Mucosa of gallbladder (tissue), 1 donor: ENCODE measurements at places on chromosomes 12 and 14.

DNA sequence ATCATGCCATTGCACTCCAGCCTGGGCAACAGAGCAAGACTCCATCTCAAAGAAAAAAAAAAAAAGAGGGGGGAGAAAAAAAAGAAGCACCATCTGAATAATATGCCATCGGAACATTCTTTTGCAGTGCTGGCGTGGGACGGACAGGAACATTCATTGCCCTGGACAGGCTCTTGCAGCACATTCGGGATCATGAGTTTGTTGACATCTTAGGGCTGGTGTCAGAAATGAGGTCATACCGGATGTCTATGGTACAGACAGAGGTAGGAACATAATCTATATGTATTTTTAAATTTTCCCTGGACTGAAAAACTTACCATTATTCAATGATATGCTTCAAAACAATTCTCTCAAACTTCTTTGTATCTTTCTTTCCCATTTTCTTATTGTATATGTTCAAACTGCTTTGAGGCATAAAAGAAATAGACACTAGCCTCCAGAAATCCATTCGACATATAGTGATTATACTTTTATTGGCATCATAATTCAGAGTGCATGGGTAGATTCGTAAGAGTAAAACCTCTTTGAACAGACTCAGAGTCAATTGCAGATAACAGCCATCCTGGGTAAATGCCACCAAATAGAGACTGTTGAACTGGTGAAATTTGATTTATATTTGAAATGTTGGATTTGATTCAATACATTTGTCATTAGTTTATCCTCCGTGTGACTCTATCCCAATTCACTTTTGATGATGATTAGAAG is 199.7 kb downstream of the EPS8 start:
- no peak for DNase-seq

- no peak for DNase-seq
Observed at GRCh38 chr12:115583591-115583990, 693.9 kb downstream of the MED13L start.

DNA sequence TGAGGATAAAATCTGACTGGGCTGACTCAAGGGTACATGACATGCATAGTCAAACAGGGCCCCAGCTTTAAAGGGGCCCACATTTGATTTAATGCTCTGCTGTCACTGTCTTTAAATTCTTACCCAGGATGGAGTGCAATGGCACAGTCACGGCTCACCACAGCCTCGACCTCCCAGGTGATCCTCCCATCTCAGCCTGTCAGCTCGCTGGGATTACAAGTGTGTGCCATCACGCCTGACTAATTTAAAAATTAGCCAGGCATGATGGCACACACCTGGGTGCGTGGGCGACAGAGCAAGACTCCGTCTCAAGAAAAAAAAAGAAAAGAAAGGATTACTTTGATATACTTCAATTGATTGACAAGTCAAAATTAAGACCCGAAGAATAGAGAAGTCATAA is 9.2 kb upstream of the PLBD1 start:
- no peak for DNase-seq

GRCh38 chr14:62017651-62018230 is 255.5 kb downstream of the SNAPC1 start:
- no peak for DNase-seq

DNA sequence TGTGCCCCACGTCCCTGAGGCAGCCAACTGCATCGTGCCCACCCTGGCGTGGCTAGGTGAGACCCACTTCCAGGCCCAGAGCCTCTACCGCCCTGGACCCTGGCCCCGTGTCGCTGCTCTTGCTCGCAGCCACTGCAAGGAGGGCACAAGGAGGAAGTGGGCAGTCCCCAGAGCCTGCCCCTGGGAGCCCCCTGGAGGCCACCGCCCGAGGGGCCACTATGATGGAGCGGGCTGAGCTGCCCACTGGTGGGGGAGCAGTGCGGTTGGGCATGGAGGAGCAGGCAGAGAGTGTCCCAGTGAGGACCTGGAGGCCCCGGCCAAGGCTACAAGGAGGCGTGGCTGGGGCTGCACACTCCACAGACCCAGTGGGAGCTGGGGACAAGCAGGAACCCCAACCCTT is 323.6 kb downstream of the PCNX1 start:
- no peak for DNase-seq

DNA sequence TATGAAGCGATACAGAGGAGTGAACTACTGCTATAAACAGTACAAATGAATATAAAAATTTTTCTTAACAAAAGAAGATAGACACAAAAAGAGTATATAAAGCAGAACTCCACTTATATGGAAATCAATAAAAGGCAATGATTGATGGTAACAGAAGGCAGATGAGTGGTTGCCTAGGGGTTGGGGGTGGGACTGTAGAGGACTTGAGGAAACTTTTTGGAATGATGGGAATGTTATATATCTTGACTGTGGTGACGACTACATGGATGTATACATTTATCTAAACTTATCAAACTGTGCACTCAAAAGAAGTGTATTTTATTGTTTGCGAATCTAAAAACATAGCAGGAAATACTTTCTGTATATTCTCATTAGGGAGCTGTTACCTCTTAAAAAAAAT is 89.1 kb downstream of the PTCSC3 start:
- DNase-seq: no peak

- DNase-seq: no peak
Observed at GRCh38 chr12:93981411-93981810, 167.0 kb upstream of the PLXNC1 start.

DNA sequence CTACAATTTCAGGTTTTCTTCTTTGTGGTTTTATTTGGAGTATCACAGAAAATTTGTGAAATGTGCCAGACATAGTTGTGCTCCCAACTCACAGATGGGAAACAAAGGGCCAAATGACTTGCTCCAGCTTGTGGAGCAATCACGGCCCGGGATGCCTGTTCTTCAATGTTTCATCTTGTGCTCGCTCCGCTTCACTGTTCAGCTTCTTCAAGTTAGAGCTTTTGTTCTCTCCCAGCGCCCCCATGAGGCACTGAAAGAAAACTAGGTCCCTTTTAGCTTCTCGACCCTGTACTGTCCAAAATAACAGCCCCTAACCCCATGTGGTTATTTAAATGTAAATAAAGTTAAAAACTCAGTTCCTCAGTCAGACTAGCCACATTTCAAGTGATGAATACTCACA is 187.9 kb upstream of the STXBP6 start:
- no peak for DNase-seq

GRCh38 chr12:14893506-14894250 is 8.0 kb upstream of the MGP start:
- no peak for DNase-seq

- no peak for DNase-seq
Observed at GRCh38 chr14:104661086-104661485, 28.3 kb upstream of the INF2 start.

DNA sequence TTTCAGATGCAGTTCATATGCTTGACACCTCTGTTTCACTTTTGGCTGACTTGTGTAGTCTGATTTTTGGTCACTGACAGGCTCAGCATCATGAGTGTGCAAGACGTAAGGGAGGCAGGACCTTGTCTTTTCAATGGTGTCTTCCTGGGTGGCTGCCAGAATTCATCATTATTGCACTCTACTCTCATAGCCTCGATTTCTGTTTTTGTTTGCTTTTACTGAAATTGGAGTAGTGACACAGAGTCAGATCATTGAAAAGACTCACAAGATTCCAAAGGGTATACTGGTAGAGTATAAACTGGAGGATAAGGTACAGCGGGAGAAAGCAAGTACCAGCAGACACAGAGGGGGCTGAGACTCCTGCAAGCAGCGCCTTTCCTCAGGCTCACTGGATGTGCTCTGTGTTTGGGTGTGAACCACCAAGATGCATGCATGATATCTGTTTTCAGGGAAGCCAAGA is 126.3 kb upstream of the FGD4 start:
- no peak for DNase-seq

DNA sequence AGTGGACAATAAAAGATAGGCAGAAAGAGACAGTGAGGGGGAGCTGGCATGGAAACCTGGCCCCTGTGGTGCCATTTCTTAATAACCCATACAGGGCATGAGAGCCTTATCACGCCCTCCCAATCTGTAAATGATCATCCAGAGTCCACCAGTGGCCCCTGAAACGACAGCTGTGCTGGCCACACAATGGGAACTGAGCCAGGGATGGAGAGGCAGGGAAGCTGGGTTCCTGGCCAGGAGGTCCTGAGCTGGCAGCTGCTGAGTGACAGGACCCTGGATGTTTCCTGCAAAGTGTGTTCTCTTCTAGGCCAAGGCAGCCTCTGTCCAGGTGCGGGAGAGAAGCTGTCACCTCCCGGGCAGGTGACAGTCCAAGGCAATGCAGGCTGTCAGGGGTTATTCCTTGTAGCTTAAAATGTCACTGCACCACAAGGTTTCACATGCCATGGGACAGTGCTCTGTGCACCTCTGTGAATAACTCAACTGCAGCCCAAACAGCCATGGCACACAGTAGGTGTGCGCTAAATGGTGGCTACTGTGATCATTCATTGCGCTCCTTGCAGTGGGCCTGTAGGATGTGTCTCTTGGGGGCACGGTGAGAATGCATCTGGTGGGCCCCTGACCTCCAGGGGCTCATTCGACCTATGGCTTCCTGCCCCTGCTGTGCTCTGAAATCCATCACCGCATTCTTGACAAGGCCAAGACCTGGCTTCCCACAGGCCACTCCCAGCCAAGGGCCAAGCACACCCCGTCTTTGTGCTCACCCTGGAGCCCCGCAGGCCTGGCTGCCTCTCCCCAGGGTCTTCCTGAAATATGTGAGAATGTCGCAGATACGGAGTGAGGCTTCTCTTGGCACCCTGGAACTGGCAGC is 46.3 kb upstream of the BCL11B start:
- peak; percentile 30 for DNase-seq

DNA sequence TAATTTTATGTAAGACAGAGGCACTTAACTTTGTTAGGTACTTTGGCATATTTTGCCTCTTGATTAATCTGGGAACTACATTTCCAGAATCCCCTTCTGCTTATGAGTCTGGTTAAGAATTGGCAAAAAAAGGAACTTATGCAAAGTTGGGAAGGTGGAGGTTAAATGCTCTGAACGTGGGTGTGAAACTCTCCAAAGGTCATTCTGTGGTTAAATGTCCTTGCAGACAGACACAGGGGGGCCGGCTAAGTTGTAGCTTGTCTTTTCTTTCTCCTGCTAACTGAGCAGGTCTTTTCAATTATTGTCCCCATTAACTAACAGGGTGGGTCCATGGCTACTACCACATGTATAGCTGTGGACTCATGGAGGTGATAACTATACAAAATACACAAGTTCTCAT is 248.6 kb upstream of the NOVA1 start:
- DNase-seq: no peak

GRCh38 chr14:102178806-102179205 is 39.1 kb downstream of the WDR20 start:
- no peak for DNase-seq

DNA sequence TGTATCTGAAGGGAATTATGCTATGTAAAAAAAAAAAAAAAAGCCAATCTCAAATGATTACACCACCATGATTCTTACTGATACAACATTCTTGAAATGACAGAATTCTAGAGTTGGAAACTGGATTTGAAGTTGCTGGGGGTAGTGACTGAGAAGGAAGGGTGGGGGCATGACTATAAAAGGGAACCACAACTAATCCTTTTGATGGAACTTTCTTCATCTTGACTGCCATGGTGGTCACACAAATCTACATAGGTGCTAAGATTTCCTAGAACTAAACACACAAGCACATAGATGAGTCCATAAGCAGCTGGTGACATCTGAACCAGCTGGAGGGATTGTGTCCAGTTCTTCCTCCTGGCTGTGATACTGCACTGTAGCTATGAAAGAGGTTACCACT is 51.4 kb downstream of the CLMN start:
- DNase-seq: no peak

- no peak for DNase-seq
Observed at GRCh38 chr12:4960547-4960946, 50.8 kb downstream of the KCNA1 start.

DNA sequence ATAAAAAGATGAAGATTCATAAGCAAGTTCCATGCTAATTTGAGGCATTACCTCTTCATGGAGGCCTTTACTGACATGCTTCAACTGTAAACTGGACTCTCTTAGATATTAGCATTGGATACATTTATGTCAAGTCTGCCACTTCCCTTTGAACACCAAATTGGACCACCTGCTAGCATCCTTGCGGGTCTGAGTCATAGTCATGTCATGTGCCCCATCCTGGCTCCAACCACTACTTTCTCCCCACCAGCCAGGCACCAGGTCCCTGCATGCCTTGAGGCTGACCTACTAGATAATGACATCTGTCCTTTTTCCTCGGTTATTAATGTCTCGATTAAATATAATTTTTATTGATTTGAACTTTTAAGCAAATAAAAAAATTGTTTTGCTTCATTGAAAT is 32.9 kb upstream of the EEA1 start:
- DNase-seq: no peak

DNA sequence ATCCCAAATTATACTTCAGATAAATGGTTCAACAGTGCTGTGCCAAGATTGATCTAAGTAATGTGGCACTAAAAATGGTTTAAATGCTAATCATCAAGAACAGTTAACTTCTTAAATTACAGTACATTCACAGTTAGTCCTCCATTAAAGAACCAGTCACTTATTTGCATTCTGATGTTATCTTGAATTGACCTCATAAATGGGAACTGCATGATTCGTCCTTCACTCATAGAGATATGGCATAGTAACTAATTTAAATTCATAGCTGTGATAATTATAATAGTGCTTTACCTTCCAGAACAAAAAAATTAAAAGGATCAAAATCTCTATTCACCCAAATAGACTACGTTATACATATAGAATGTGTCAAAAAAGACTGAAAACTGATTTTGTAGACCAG is 61.1 kb downstream of the COCH start:
- DNase-seq: no peak

GRCh38 chr12:63319936-63320633 is 169.1 kb upstream of the AVPR1A start:
- no peak for DNase-seq

DNA sequence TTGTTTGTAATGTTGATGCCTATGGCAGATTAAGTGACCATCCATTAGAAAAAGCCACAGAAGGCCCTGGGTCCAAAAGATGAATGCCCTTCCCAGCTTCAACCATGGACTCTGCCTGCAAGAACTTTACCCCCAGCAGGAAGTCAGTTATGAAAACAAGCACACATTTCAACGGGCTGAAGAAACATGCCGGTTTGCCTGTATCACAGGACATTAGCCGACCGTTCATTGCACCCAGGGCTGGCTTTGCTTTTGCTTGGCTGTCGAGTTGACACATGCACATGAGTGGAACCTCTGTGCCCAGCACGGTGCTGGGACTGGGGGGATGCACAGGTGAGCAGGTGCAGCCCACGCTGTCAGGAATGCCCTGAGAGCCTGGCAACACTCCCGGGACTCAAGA is 1087.0 kb downstream of the BCL11B start:
- no peak for DNase-seq

- no peak for DNase-seq
Observed at GRCh38 chr12:91455321-91455720, 272.7 kb upstream of the DCN start.
